ENCODE measurements at places on chromosomes 12 and 14. TPM values are rescaled to one million over a fixed set of nuclear protein-coding genes. Genes with fewer than 3 reads are reported as not detected.

GRCh38 chr14:63867933-63868921, 15.4 kb downstream of the SYNE2 start:
- H3K27me3 ChIP-seq: no peaks in the 10 kb centered on the region
- no peak for DNase-seq
- H3K4me3 ChIP-seq: no peak overlapping the region
- peaks cover 7% of the 10 kb centered on the region for H3K4me1 ChIP-seq
- no peak overlapping the region for H3K27ac ChIP-seq
- no peaks in the 10 kb centered on the region for H3K36me3 ChIP-seq

GRCh38 chr14:55641290-55641689, 61.3 kb downstream of the KTN1 start:
- no peak overlapping the region for H3K4me3 ChIP-seq
- H3K27ac ChIP-seq: no peak overlapping the region
- no peaks in the 10 kb centered on the region for H3K4me1 ChIP-seq
- DNase-seq: no peak
- H3K36me3 ChIP-seq: peaks cover 5% of the 10 kb centered on the region

- DNase-seq: no peak
- no peaks in the 10 kb centered on the region for H3K27me3 ChIP-seq
- no peak overlapping the region for H3K4me3 ChIP-seq
Observed at GRCh38 chr14:67457782-67458181, 30.7 kb downstream of the TMEM229B start.

DNA sequence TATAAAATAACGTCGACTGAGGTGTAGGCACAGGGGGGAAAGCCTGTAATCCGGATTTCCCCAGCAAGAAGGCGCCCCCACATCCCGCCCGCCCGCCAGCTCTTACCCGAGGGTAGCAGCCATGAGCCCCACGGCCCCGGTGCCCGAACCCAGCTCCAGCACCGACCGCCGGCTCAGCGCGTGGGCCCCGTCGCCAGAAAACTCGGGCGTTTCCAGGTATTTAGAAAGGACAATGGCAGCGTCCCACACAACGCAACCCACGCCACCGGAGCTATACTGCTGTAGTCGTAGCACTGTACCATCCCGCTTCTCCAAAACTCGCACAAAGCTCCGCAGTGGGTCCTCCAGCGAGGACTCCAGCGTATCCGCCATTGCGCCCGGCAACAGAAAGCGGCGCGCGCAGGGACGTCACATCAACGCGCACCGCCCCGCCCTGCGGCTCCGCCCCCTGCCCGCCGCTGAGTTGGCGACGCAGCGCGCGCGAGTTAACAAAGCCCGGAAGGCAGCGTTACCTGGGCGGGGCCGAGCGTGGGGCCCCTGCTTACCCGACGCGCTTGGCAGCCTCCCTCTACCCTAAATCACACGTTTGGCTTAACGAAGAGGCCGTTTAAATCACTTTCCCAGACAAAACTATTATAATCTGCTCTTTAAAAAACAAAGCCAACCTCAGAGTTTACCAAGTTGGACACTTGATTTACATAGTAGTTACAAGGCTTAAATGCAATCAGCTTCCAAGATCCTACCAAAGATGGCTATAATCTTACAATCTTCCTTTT, at the start of gene VCPKMT:
VCPKMT (minus strand) TSS at position 392 of the 776 bp plus-strand sequence; CDS start at position 372, 20 bp downstream.
- peak within 1 kb of the TSS; percentile 97 for H3K27ac ChIP-seq
- H3K36me3 ChIP-seq: peaks cover 33% of the 10 kb centered on the region
- H3K4me1 ChIP-seq: peaks cover 5% of the 10 kb centered on the region
- peak within 1 kb of the TSS; percentile 94 for H3K4me3 ChIP-seq
- DNase-seq: peak; percentile 93
- no peaks in the 10 kb centered on the region for H3K27me3 ChIP-seq

DNA sequence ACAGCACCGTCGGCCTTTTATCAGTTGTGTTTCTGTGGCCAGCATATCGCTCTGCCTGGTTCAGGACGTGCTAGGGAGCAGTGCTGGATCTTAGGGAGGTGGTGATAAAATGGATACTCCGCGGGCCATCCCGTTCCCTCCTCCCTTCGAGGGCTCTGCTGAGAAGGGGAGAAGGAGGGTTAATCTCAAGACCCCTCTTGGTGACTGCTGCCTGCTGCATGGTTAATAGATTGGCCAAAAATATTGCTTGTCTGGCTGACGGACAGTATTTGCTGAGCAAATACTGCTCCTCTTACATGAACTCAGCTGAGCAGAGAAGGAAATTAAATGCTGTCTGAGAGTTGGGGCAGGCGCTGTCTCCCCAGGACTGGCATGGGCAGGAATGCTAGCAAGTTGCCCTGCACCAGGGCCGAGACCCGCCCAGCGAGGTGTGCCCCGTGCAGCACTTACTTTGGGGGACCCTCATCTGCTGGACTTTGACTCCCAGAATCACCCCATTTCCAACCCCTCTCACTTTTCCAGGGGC, 1.2 kb downstream of the FBRSL1 start:
- H3K27me3 ChIP-seq: peaks cover 5% of the 10 kb centered on the region
- DNase-seq: no peak
- peaks cover 3% of the 10 kb centered on the region for H3K36me3 ChIP-seq
- H3K4me3 ChIP-seq: peak overlapping the region; percentile 62
- no peak overlapping the region for H3K27ac ChIP-seq
- peaks cover 59% of the 10 kb centered on the region for H3K4me1 ChIP-seq

- H3K27me3 ChIP-seq: no peaks in the 10 kb centered on the region
- peak; percentile 81 for DNase-seq
- H3K27ac ChIP-seq: peak overlapping the region; percentile 95
Observed at GRCh38 chr14:89720741-89721729, 233.5 kb downstream of the EFCAB11 start.

DNA sequence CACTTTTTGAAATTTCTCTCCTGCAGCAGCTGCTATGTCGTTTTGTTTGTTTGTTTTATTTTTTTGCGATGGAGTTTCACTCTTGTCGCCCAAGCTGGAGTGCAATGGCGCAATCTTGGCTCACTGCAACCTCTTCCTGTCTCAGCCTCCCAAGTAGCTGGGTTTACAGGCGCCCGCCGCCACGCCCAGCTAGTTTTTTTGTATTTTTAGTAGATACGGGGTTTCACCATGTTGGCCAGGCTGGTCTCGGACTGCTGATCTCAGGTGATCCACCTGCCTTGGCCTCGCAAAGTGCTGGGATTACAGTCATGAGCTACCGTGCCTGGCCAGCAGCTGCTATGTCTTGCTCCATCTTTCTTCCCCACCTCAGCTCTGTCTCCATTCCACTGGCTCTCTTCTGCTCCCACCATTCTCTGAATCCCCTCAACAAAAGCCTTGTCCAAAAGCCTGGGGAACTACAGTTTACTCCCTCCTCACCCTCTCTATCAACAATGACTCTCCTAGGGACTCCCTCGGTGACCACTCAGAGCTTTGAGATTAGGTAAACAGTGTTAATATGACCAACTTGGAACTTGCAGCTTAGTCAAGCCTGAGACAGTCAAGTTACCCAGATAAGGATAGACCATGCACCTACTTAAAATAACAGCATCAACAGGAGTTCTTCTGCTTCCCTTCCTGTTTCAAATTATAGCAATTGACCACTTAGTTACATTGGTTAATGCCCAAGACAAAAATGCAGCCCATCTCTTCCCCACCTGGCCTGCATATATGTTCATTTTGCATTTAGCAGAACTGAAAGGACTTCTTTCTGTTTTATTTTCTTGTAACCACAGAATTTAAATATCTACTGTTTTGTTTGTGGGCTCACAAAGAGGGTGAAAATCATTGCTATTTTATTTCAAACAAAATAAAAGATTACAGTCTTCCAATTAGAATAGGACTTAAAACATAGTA, 189.0 kb upstream of the AMIGO2 start:
- DNase-seq: no peak
- H3K27ac ChIP-seq: no peak overlapping the region
- H3K36me3 ChIP-seq: no peaks in the 10 kb centered on the region
- H3K27me3 ChIP-seq: no peaks in the 10 kb centered on the region

DNA sequence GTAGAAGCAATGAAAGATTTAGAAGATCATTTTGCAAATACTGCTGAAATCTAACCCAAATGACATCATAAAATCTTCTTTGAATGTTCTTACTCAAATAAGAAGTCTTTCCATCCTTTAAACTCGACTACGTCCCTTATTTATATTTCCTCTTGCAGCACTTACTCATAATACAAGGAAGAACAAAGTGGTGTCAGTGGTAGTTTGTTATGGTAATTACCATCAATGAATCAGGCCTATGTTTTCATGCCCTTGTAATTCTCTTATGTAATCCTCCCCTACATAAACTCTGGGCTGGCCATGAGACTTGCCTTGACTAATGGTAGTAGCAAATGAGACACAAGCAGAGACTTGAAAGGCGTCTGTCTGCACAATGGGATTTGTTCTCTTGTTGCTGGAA, 17.0 kb downstream of the EEA1 start:
- H3K27me3 ChIP-seq: no peaks in the 10 kb centered on the region
- DNase-seq: no peak
- H3K36me3 ChIP-seq: no peaks in the 10 kb centered on the region
- no peak overlapping the region for H3K4me3 ChIP-seq

GRCh38 chr14:76194327-76194726, 42.6 kb downstream of the GPATCH2L start:
- no peaks in the 10 kb centered on the region for H3K4me1 ChIP-seq
- peaks cover 52% of the 10 kb centered on the region for H3K36me3 ChIP-seq
- no peak for DNase-seq

DNA sequence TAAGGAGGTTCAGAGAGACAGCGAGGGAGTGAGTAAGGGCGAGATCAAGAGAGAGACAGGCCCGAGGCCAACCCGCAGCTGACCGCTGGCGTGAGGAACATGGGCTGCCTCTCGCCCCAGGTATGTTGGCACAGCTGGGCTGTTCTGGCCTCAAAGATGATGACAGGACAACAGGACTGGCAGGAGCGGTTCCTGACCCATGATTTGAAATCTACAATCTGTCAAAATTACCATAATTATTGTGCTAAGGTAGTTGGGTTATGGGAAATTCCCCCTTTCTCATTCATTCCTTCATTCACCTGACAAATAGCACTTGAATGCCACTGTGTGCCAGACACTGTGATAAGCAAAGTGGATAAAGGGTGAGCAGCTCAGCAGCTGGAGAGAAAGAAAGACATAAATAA, 5.1 kb upstream of the ENDOU start:
- no peak for DNase-seq
- no peaks in the 10 kb centered on the region for H3K36me3 ChIP-seq
- no peaks in the 10 kb centered on the region for H3K4me1 ChIP-seq
- no peaks in the 10 kb centered on the region for H3K27me3 ChIP-seq

DNA sequence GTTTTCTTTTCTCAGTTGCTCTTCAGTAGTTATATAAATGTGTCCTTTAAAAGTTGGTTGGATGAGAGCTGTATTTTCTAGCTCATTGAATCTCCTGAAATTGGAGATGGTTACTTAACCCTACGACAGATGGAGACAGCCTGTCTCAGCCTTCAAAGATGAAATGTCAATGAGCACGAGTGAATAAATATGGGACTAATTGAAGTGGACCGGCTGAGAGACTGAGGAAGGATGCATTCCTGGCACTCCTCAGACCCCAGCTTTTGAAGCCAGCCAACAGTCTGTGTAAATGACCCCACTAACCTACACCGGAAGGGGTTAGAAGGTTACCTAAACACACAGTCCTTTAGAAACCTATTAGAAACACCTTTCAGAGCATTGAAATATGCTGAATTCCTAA, 46.6 kb downstream of the PDZRN4 start:
- no peaks in the 10 kb centered on the region for H3K36me3 ChIP-seq
- H3K27ac ChIP-seq: no peak overlapping the region
- H3K4me3 ChIP-seq: no peak overlapping the region
- no peaks in the 10 kb centered on the region for H3K27me3 ChIP-seq
- no peak for DNase-seq

GRCh38 chr12:76265424-76266180, 82.6 kb downstream of the BBS10 start:
- no peaks in the 10 kb centered on the region for H3K4me1 ChIP-seq
- no peaks in the 10 kb centered on the region for H3K27me3 ChIP-seq

DNA sequence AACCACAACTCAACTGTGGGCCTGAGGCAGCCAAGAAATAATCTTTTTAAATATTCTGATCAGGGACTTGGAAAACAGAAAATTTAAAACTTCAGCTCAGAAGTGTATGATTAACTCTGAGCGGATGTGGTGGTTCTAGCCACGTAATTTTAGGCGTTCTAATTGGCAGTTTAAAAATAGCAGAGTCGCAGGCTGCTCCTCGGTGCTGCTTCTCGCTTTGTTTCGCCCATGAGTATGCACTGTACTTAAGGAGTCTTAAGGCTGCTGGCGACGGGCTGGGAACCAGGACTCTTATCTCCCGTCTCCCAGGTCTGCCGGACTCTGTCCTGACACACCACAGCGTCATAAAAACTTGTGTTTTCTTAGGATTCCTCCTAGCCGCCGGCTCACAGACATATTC, 113.4 kb upstream of the PELI2 start:
- H3K27ac ChIP-seq: no peak overlapping the region
- H3K4me1 ChIP-seq: peaks cover 6% of the 10 kb centered on the region
- peaks cover 73% of the 10 kb centered on the region for H3K27me3 ChIP-seq
- DNase-seq: peak; percentile 37
- no peak overlapping the region for H3K4me3 ChIP-seq

- H3K36me3 ChIP-seq: no peaks in the 10 kb centered on the region
- H3K4me1 ChIP-seq: no peaks in the 10 kb centered on the region
- no peaks in the 10 kb centered on the region for H3K27me3 ChIP-seq
Observed at GRCh38 chr14:88879022-88879421, 54.6 kb downstream of the TTC8 start.

DNA sequence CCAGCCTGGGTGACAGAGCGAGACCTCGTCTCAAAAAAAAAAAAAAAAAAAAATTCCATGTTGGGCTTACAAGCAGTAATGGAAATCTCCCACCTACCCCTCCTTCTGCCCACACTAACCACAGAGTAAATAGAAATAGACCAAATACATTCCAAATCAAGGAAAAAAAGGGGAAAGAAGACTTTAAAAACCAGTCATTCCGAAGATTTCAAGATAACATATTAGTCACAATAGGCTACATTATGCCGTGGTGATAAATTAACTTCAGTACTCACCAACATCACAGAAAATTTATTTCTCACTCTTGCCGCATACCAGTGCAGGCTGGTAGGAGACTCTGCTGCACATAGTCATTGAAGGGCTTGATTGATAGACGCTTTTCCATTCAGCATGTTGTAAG, 15.5 kb upstream of the ETV6 start:
- H3K36me3 ChIP-seq: no peaks in the 10 kb centered on the region
- H3K27me3 ChIP-seq: no peaks in the 10 kb centered on the region
- DNase-seq: no peak
- no peak overlapping the region for H3K4me3 ChIP-seq

CLEC4D gene
- total RNA-seq: 0.33 TPM

C12orf50 gene
- total RNA-seq: 0.09 TPM

DBX2 gene
- under 0.01 TPM for total RNA-seq

PIANP gene
- 0.09 TPM for total RNA-seq

ALDH6A1 gene
- total RNA-seq: 8.6 TPM

SPATA7 gene
- 7.2 TPM for total RNA-seq

PIGH gene
- total RNA-seq: 20.7 TPM
